ENCODE measurements at places on chromosomes 6 and 20.

- no peak for DNase-seq
These were observed 36.0 kb downstream of the LRRN4 start for GRCh38 chr20:6017880-6018279.

DNA sequence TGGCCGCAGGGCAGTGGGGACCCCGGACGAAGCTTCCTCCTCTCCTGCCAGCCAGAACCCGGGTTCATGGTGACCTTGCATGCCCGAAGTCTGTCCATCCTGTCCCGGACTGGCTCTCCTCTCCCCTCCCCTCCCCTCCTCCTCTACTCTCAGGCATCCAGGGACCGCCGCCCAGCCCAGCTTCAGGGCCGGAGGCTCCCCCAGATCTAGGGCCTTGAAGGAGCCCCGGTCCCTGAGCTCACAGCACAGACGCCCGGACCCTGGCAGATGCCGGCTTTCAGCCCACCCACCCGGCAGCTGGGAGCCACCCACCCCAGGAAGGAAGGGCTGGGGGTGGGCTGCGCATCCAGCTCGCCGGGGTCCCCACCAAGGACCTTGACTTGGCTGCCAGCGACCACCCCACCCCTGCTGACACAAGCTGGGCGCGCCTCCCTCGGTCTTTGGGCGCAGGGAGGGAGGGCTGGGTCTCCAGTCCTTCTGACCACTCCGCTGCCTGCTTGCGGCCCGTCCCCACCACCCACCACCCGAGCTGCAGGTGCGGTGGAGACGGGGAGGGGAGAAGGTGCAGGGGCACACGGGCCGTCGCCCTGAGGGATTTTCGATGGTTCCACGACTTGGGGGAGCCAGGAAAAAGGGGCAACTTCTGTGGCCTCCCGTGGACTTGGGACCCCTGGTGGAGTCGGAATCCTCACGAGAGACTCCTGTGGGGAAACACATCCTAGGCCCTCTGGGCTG lies 5.8 kb upstream of the ABHD16B start:
- no peak for DNase-seq

- no peak for DNase-seq
These were observed 33.5 kb upstream of the RIMS4 start for GRCh38 chr20:44843876-44844275.

- DNase-seq, result no peak
These were observed at the start of gene OXT for GRCh38 chr20:3071610-3072529. Gene OXT (plus strand): TSS chr20:3071620. CDS start chr20:3071656, 36 bp downstream.

DNA sequence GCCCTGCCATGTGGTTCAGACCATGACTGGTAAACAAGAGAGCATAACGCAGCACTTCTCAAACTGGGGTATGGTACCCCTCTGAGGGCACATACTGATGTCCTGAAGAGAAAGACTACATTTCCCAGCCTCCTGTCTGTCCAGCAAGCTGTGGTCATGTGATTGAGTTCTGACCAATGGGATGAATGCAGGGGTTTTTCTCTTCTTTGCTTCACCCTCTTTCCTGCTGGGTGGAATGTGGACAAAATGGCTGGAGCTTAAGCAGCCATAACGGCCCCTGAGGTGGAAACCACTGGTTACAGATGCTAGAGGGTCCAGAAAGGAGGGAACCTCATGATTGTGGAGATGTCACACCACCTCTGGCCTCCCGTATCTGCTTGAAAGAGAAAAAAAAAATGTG lies 19.4 kb upstream of the KCNB1 start:
- DNase-seq, result no peak

DNA sequence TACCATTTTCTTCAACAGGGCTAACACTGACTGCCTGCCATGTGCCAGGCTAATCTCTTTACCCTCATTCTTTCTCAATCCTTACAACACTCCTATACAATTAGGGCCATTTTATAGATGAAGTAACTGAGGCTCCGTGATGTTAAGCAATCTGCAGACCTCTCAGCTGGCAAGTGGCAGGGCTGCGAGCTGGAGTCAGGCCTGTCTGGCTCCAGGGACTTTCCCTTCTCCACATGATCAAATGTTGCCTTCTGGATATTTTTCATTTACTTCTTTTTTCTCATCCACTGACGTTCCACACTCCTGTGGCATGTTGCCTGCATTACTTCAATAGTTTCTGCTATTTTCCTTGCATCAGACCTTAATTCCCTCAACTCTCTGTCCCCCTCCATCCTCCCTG lies 55.2 kb upstream of the TAGAP start:
- DNase-seq, result no peak

DNA sequence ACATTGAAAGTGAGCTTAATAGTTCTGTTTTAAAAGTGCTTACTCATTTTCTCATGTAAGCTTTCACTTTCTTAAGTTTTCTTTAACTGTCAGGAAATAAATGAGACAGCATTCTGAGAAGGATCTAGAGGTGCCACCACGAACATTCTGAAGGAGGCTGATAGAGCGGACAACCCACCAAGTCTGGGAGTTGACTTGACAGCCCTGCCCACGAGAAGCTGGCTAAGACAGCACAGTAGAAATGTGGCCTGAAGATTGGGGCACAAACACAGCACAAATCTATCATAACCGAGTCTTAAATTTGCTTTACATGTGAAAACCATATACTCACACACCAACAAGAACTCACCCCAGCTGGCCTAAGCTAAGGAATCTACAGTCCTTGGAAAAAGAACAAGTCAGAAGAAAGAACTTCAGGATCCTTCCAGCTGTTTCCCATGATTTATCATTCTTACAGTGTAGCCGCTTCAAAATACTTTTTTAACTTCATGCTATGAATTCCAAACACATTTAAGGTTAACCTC lies 144.2 kb upstream of the TNFAIP3 start:
- no peak for DNase-seq

DNA sequence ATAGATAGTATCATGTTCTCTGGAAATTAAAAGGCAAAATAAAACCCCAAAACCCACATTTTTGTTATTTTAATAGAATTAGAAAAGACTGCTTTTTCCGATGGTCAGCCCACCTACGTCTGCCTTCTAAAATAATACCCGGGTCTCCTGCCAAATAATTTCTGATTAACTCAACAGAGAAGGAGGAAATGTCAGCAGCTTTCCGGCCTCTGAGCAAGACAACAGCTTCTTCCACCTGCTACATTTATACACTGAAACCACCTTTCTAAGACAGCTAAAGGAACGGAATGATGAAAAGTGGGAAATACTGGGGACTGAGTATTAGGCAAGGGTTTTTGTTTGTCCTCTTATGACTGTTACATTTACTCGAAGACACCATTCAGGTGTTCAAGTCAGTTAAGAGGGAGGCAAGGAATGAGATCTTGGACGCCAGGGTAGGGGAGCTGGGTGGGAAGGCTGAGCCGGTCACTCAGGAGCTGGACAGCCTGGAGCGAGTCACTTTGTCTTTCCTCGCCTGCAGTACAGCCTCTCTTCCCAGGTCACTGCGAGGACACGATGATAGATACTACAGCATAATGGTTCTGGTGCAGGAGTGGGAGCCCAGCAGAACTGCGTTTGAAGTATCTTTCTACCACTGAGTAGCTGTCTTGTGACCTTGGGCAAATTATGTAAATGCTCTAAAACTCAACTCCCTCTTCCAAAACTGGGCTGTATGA lies 96.3 kb upstream of the QKI start:
- no peak for DNase-seq

GRCh38 chr6:11535801-11536230 lies 1.7 kb upstream of the TMEM170B start:
- DNase-seq, result no peak

- no peak for DNase-seq
These were observed 12.8 kb upstream of the ILRUN start for GRCh38 chr6:34709386-34709785.

GRCh38 chr6:112946051-112946450 lies 598.9 kb downstream of the RFPL4B start:
- no peak for DNase-seq

- no peak for DNase-seq
These were observed 118.9 kb upstream of the NXT1 start for GRCh38 chr20:23231561-23232218.

DNA sequence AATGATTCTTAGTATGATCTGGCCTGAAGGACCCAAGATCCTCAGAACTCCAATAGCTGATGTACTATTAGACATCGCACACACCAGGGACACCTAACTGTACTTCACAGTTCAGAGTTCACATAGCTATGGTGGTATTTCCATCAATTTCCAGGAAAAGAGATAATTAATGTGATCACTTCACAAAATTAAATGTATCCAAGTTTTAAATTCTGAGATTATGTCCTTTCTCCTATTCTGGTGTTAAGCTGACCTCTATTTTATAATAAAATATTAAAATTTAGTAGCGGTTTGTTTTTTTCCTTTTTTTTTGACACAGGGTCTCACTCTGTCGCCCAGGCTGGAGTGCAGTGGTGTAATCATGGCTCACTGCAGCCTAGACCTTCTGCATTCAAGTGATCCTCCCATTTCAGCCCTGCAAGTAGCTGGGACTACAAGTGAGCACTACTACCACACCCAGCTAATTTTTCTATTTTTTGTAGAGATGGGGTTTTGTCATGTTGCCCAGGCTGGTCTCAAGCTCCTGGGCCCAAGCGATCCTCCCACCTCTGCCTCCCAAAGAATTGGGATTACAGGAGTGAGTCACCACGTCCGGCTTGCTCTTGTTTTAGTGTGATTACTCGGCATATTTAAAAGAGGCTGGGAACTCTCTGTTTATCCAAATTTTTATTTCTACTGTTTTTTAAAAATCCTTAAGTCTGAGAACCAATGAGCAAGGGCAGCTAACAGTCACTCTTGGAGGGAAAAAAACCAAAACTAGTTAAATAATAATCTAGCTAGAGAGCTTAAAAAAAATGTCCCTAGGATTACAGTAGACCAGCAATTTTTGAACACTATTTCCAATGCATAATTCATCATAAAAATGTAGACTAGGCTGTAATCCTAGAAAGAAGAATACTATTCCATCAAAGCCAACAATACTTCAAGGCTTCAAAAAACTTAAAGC lies 16.0 kb downstream of the KIF13A start:
- DNase-seq, result no peak

All from D721Med (cell line).